ENCODE measurements at places on chromosomes 5 and 9. TPM values are rescaled to one million over a fixed set of nuclear protein-coding genes. Genes with fewer than 3 reads are reported as not detected.

GRCh38 chr9:128159522-128159783 is 612 bp upstream of the BBLN start:
- peaks cover 4% of the 10 kb centered on the region for H3K36me3 ChIP-seq
- H3K27ac ChIP-seq: peak overlapping the region; percentile 71
- peak; percentile 43 for DNase-seq
- H3K27me3 ChIP-seq: no peaks in the 10 kb centered on the region
- peaks cover 16% of the 10 kb centered on the region for H3K4me1 ChIP-seq
- H3K4me3 ChIP-seq: peak overlapping the region; percentile 47

- no peak for DNase-seq
- no peaks in the 10 kb centered on the region for H3K36me3 ChIP-seq
- H3K4me1 ChIP-seq: peaks cover 11% of the 10 kb centered on the region
- H3K27me3 ChIP-seq: peaks cover 10% of the 10 kb centered on the region
These were observed 133.7 kb upstream of the IQGAP2 start for GRCh38 chr5:76269259-76269931.

- no peak for DNase-seq
- H3K4me1 ChIP-seq: no peaks in the 10 kb centered on the region
- H3K27me3 ChIP-seq: no peaks in the 10 kb centered on the region
- no peaks in the 10 kb centered on the region for H3K36me3 ChIP-seq
- no peak overlapping the region for H3K4me3 ChIP-seq
- no peak overlapping the region for H3K27ac ChIP-seq
These were observed 2223.1 kb upstream of the C9orf72 start for GRCh38 chr9:29796291-29796952.

Gene MYOT
- total RNA-seq: not detected

Gene SLC4A9
- total RNA-seq: not detected

Data from HepG2 (cell line).